ENCODE measurements at places on chromosomes 4 and X.

DNA sequence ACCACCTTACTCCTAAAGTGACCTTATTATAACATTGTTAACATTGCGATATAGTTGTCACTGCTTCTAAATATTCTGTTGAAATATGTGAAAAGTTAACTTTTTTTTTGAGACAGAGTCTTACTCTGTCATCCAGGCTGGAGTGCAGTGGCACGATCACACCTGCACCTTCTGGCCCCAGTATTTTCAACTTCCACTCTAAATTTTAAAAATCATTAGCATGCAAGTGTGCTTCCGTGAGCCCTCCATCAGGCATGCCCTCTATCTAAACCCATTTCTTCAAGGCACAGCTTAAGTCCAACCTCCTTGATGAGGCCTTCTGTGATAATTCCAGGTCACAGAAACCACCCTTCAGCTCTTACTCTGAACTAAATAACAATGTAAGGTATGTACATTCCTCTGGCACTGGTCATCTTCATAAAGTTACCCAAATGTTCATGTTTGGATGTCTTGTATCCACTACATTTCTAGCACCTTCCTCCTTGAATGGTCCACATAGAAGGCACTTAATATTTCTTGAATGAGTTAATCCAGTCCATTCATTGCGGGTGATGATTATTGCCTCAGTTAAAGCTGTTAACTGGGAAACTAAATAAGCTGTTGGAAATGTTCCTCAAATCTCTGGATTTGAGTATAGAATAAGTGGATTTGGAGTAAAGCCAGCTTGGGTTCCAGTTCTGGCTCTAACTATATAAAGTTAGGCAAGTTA, 38.6 kb upstream of the TMEM131L start:
- no peak for DNase-seq

DNA sequence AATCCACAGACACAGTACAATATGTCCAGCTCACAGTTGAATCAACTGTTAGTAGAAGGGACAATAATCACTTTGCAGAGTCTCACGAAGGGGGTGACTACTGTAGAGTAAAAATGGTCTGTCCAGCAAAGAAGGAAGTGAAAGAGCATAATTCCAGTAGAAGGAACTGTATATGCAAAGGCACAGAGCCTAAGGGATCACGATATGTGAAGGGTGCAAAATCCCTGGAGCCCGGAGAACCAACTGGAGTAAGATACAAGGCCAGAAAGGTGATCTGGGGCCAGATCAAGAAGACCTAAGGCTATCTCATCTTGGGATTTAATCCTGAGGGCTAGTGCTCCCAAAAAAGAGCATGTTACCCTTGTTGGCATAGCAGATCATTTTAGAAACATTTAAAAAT, 192.7 kb upstream of the LDB2 start:
- no peak for DNase-seq

GRCh38 chrX:101108284-101108683, 10.3 kb downstream of the CENPI start:
- DNase-seq, result no peak

GRCh38 chr4:112280386-112281056, 5.2 kb downstream of the TIFA start:
- DNase-seq, result no peak

DNA sequence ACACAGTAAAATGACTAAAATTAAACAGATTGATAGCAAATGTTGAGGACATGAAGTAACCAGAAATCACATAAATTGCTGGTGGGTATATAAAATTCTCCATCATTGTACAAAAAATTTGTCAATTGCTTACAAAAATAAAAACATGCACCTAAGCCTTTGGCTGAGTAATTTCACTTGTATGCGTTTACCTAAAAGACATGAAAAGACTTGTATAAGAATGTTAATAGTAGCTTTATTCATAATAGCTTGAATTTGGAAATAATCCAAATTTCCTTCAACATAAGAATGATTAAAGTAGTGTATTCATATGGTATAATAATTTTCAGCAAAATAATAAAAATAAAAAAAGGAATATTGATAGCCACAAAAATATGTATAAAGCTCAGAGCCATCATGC, 37.7 kb downstream of the PDHA2 start:
- no peak for DNase-seq

Measured in islet precursor cell (in vitro differentiated cells).